ENCODE measurements at places on chromosomes 3 and 15.

DNA sequence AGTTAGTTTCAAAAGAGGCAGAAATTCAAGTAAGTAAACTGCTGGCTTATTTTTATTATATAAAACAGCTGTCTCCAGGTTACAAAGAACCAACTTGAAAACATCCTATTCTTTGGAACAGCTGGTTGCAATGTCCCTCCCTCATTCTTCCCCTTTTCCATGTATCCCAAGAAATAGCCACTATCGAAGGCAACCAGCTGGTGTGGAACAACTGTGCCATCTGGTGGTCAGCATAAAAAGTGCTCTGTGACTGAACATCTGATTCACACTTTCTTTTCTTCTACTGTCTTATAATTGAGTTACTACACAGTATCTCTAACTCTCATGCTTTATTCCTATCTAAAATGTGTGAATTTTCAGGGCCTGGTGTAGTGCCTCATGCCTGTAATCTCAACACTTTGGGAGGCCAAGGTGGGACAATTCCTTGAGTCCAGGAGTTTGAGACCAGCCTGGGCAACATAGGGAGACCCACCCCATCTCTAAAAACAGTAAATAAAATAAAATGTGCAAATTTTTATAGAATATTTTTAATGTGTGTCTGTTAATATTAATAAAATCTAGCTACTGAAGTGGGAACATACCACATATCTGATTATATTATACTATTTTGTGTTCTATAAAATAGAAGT lies 9.6 kb downstream of the OSBPL11 start:
- DNase-seq = no peak

GRCh38 chr3:124786511-124787241 lies 56.4 kb downstream of the UMPS start:
- no peak for DNase-seq

GRCh38 chr3:123376451-123377242 lies 72.2 kb downstream of the ADCY5 start:
- DNase-seq = no peak

DNA sequence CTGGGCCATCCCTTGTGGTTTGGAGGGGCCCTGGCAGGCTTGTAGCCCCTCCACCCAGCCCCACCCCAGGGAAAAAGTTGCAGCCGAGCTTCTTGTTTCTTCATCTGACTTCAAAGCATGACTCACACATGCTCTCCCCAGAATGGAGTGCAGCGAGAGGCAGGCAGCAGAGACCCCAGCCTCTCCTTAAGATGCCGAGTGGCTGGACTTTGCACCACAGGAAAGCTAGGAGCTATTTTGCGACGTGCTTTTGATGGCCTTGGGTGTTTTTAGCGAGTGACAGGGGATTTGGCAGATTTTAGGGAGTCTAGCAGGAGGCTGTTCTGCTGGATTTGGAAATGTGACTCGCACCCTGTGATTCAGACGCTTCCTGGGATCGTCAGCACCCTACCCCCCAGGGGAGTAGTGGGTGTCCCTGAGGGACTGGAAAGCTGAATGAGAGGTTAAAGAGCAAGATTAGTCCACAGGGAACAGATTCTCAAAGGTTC lies 14.2 kb downstream of the BAHD1 start:
- no peak for DNase-seq

GRCh38 chr3:149703466-149703865 lies 45.6 kb upstream of the WWTR1 start:
- no peak for DNase-seq
